Esophagus muscularis mucosa (tissue), 4 donors: ENCODE measurements at places on chromosomes 4 and X. TPM values are rescaled to one million over a fixed set of nuclear protein-coding genes. Genes with fewer than 3 reads are reported as not detected.

The ARX gene
- not detected for total RNA-seq

The NOX1 gene
- total RNA-seq, result not detected

The ATP6AP2 gene
- total RNA-seq, result 91.9 TPM

The RBM46 gene
- total RNA-seq, result not detected

The SMR3B gene
- total RNA-seq, result not detected

The ERAS gene
- not detected for total RNA-seq

The GCNA gene
- total RNA-seq, result 1.2 TPM

The TCEAL6 gene
- 0.40 TPM for total RNA-seq

The PCSK1N gene
- 8.9 TPM for total RNA-seq

DNA sequence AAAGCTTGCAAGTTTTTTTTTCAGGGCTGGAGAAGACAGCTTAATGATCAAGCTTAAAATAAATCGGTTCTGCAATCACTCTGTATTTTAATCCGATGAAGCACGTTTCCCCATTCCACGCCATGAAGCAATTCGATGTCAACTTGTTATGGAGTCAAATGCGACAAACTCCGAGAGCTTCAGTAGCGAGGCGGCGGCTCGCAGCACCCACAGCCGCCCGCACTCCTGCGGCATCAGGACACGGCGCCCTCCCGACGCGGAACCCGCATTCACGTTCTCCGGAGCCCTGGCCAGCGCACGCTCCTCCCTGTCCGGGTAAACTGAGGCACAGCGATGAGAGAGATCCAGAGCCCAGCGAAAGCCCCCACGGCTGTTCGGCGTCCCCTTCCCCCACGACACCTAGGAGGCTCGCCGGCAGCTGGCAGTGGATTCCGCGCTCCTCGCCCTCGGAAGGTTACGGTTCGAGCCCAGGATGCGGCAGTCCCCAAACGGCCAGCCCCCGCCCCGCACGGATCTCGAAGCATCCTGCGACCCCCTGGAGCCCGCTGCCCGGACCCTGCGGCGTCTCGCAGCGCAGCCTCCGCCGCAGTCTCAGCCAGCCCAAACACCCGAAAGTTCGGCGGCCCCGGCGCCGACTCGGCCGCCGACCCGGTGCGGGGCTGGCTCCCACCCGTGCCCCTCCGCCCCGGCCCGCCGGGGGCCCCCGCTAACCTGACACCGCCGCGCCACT is 507 bp downstream of the MFAP3L start:
- DNase-seq, result peak; percentile 89

GRCh38 chrX:37314531-37314930 is 34.6 kb upstream of the PRRG1 start:
- no peak for DNase-seq

- no peak for DNase-seq
Measured at GRCh38 chr4:55613621-55614020, 21.6 kb upstream of the PDCL2 start.

GRCh38 chr4:833156-833555 is 7.2 kb upstream of the CPLX1 start:
- no peak for DNase-seq

DNA sequence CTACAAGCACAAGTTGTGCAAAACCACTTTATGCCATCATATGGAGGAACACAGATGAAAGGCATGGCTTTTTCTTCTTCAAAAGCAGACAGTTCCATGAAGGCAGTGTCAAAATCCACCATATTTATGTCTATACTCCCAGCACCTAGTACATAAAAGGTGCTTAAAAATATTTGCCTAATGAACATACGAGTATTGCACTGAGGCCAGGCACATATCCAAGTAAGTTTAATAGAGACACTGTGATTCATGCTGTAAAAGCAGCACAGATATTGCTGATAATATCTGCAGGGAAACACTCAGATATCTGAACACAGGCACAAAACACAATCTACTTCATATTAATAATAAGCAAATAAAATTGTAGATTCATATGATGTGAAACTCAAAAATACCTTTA is 48.1 kb upstream of the CXCL8 start:
- DNase-seq, result no peak

- no peak for DNase-seq
Measured at GRCh38 chr4:6420972-6421371, 51.4 kb downstream of the PPP2R2C start.

DNA sequence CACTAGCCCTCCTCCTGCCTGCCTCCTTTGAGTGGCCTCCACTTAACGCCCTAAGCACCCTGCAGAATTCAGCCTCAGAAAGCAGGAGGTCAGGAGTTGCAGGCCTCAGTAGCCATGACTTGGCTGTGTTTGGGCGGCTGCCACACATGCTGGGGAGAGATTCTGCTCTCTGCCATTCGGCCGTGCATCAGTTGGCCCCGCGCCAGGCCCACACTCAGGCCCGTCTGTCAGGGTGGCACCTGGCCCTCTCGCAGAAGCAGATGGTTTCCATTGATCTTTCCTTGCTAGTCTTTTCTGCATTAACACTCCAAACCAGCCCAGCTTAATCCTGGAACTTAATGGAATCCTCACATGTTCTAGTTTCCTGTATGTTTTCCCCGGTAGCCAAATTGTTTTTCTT is 30.7 kb upstream of the ATP6AP2 start:
- DNase-seq, result no peak

DNA sequence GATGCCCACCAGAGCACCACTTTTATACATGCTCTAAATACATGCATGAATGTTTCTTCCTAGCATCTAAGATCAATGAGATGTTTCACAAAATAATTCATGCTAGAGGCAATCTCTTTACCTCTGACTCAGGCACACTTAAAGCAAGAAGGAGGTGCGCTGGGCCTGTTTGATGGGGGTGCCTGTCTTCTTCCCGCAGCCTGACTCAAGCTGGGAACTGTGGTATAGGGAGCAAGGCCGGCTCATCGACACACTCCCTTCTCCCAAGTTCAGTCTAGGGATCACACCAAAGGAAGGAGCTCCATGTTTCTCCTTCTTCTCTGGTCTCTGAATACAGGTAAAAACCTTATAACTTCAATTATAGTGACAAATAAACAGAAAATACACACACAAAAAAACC is 333.8 kb upstream of the MAD2L1 start:
- no peak for DNase-seq

GRCh38 chr4:14596904-14597303 is 405.4 kb upstream of the CPEB2 start:
- DNase-seq, result no peak

GRCh38 chrX:67654301-67654700 is 110.5 kb downstream of the AR start:
- DNase-seq, result no peak

- DNase-seq, result no peak
Measured at GRCh38 chr4:119592830-119593229, 35.8 kb downstream of the PDE5A start.

GRCh38 chrX:56978172-56978571 is 17.2 kb downstream of the SPIN3 start:
- DNase-seq, result no peak

DNA sequence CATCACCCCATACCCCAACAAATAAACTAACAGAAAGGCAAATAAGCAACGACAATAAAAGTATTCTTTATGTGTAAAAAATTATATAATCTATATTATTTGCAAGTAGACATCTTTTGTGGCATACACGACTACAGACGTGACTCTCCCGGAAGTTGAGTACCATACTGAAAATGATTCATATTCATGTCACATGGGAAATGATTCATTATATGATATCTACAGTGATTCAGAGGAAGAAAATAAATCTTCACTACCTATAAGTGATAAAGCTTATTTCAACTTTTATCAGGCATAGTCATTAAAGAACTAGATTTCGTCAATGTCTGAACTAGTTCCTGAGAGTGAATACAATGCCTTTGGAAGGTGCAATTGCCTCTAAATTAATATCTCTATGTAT is 4.6 kb upstream of the ANTXR2 start:
- DNase-seq, result no peak

GRCh38 chr4:53128706-53129357 is 237.0 kb downstream of the SCFD2 start:
- no peak for DNase-seq

GRCh38 chrX:98405376-98405775 is 1521.7 kb downstream of the RPA4 start:
- DNase-seq, result no peak

- no peak for DNase-seq
Measured at GRCh38 chr4:163757219-163757618, 262.7 kb downstream of the TMA16 start.

DNA sequence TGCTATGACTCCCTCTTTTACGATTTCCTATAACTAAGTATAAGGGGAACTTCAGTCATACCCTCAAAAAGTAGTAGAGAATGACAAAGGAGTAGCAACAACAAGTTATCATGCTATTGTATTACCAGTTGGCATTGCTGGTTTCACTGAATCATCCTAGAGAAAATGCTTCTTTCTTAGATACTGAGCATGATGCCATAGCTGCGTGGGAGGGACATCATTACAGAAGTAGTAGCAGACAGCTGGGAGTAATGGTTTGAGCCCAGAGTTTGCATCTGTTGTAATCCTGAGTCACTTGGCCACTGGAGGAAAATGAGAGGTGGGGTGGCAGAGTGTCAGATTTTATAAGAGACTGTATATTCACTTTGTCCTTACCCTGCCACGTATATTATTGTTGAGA is 38.6 kb downstream of the MTMR1 start:
- no peak for DNase-seq
